Activated naive CD4-positive, alpha-beta T cell treated with anti-CD3 and anti-CD28 coated beads, Interleukin-2, amount 50 U/mL, for 16 hours (primary cell): ENCODE measurements at places on chromosomes 5 and 9.

DNA sequence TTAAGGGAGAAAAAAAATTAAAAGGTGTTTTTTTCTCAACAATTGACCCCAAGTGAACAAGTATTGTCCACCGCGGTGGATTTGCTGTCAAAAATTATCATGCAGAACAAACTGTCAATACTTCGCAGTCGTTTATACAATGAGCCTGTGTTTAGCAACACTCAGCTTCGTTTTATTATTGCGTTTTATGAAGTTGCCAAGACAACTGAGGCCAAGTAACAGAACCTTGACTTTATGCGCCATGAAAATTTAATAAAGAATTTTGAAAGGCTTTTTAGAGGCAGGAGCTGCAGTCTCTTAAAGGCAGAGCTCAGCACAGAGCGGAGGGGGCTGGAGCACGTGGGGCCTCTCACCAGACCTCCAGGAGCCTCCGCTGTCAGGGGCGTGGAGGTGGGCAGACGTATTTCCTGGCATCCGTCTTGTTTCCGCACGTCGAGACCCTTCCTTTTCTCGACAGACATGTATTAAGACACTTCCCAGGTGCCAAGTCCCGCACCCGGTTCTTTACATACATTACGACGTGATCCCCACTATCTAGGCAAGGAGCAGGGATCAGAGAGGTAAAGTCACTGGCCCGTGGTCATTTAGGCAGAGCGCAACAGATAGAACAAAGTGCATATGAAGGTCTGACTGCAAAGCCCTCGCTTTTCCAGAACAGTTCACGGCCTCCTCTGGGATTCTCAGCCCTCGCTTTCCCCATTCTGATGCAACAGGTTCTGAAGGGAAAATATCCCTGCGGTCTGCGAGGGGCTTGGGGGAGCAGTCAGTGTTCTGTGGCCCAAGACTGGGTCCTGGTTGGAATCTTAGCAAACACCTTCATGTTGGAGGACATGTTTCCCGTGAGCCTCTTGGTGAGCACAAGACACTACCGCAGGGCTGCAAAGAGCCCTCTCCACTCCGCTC, 164.4 kb downstream of the DAB2IP start:
- DNase-seq, result no peak

DNA sequence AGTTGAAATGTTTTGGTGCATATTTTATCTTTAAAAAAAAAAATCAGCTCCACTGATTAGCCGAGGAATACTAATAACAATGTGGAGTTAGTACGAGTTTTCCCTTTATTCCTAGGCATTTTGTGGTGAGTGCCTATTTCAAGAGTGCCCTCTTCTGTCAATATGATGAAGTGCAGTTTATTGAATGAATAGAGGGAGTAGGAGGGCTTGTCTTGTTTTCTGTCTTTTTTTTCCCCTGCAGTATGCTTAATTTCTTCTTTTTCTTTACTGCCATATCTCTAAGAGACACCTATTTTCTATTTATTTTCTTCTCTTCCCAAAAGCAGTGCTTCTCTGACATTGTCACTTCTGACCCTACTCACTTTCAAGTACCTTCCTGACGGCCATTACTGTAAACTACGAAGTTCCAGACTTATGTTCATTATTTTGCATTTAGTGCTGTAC, 169.6 kb upstream of the PITX1 start:
- no peak for DNase-seq

DNA sequence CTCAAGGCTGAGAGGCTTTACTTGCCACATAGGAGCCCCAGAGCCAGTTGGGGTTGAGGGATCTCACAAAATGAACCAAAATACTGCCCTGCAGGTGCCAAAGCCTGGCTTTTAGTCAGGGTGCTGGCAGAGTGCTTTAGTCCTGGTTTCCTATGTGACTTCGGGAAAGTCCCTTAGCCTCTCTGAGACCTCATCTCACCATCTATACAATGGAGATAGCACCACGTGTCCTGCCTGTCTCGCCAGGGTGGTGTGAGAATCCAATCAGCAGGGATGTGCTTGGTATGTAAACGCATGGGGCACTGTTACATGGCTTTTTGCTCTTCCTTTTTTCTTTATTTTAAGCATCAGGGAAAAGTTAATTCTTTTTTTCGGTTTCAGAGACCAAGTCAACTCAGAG, 68.3 kb downstream of the SHB start:
- DNase-seq, result no peak

- DNase-seq, result no peak
Observed at GRCh38 chr5:16918156-16918555, 17.9 kb downstream of the MYO10 start.

DNA sequence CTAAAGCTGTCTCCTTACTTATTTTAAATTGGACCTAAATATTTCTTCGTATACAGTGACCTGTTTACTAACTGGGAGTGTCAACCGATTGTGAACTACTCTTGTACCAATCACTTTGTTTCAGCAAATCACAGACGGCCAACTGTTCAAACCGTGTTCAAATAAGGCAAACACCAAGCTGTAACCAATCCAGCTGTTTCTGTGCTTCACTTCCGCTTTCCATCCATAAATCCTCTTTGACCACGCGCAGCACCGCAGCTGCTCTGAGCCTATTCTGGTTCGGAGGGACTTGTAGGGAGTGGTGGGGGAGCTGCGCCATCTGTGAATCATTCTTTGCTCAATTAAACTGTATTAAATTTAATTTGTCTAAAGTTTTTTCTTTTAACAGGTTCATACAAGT, 4.8 kb upstream of the FAM240B start:
- no peak for DNase-seq

DNA sequence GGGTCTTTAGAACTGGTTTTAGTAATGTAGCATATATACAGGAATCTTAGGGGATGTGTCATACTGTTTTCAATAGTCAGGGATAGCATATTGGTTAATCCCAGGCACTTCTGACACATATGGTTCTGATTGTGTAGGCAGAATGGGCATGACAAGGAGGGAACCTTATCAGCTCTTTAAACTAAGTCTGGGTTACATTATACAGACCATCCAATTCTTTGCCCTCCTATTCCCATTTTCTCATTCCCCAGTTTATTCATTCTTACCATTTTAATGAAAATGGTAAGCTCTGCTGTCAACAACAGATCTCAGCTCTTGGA, 85.1 kb downstream of the NDUFAF2 start:
- DNase-seq, result no peak

DNA sequence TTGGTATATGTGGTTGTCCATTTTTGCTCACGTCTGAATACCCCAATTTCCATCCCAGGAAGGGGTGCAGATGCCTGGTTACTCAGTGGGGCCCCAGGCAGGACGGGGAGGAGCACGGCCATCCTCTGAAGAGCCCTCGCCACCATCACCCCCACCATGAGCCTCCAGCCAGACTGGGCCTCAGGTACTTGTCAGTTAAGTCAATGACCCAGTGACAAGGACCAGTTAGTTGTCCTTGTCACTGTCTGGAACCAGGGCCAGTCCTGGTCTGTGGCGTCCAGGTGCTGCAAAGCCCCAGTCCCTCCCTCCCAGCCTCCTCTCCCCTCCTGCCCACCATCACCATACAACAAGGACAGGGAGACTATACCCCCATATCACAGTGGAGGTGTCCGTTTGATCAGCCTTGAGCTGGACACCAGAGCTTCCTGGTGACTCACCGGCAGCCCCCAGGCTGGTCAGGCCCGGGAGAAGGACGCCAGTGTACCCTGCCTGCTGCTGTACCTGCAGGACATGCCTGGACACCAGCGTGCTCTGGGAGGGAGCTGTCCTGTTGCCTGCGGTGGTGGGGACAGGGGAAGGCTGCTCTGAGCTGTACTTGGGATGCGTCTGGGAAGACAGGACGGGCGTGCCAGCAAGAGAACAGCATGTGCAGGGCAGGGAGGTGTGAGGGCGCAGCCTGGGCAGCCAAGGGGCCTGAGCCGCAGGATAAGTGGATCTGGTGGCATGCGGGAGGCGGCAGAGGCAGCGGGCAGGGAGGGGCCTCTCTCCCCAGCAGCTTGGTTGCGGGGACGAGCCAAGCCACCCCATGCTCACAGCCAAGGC, 32.6 kb upstream of the TTLL11 start:
- no peak for DNase-seq

DNA sequence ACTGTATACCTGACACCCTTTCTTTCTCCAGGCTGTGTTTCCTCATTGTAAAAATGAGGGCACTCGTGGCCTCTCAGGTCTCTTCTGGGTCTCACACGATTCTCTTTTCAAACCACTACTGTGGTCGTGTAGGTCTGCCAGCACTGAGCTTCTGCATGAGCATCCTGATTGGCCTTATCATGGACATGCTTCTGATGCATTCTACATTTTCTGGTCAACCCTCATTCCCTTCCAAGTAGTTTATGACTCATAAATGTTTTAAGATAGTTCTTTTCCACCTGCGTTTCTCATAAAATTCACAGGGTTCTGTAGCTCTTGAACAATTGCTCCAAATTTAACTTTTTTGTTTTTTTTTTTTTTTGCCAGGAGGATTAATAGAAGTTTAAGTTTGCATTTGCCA, 294.8 kb downstream of the KCTD16 start:
- no peak for DNase-seq

- DNase-seq, result no peak
Observed at GRCh38 chr9:72952914-72953313, at the start of gene ALDH1A1. TSS of gene ALDH1A1 (minus strand) at chr9:72953053. CDS start at chr9:72953000, 53 bp downstream.

- no peak for DNase-seq
Observed at GRCh38 chr9:37668116-37668601, 17.4 kb downstream of the FRMPD1 start.

DNA sequence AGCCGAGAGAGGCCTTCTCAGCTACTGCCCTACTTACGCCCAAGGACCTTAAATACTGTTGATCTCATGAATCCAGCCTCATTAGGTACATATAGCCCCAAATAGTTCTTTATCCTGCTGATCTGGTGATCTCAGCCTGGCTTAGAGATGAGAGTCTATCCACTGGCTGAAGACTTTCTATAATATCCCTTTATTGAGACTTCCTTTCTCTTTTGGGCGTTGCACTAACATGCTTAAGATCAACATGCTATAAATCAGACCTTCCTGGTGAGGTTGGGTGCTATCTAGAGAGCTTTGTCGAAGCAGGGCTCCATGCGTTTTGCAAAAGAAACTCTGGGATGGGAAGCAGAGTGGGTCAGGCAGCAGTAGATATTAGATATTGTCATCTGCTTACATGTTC, 44.0 kb upstream of the AGXT2 start:
- DNase-seq, result no peak

DNA sequence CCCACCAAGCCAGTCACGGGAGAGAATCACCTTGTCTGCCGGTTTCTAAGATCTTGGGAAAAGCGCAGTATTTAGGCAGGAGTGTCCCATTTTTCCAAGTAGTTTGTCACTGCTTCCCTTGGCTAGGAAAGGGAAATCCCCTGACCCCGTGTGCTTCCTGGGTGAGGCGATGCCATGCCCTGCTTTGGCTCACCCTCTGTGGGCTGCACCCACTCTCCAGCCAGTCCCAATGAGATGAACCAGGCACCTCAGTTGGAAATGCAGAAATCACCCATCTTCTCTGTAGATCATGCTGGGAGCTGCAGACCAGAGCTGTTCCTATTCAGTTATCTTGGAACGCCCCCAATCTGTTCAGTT, 116.9 kb downstream of the RAB3C start:
- no peak for DNase-seq

DNA sequence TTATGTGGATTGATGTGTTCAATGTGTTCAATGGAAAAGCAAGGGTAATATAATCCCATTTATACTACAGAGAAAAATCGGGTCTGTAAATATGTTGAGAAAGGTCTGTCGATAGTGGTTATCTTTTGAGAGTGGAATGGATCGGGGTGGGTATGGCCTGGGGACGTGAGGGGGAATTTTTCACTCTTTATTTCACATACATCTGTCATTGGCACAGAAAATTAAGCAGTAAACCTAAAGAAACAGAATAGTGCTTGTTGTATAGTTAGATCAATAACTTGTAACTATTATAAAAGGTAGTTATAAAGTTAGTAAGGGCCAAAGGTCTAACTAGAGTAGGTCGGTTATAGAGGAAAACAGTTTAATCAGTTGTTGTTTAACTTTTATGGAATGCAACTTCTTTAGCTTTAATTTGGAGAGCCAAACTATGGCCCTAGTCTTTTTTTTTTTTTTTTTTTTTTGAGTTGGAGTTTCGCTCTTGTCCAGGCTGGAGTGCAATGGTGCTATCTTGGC, 66.1 kb upstream of the ABL1 start:
- no peak for DNase-seq

DNA sequence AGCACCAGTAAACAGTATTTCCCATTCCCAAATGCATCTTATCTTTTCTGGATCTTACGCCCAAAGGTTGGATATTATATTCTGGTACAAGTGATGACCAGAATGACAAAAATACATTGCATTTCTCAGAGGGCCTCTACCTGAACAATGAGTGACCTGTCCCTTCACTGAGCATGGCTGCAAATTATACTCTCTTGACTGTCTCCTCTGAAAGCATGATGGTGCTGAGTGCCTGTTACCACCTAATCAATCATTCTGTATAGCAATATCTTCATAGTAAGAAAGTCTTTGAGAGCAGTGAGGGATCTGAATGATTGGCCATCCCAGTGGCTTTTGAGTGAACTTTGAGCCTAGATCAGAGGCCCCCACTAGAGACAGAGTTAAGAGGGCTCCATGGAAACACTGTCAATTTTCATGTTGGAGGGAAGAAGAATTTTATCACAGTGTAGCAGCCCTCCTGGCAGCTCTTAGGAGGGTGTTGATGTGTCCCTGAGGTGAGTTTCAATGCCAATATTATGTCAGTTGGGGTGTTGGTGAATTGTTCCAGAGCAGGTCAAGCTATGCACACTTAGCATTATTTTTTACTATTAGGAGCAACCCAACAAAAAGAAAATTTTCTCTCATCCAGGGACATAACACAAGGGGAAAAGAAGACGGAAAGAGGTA, 171.7 kb downstream of the MARCHF11 start:
- no peak for DNase-seq

DNA sequence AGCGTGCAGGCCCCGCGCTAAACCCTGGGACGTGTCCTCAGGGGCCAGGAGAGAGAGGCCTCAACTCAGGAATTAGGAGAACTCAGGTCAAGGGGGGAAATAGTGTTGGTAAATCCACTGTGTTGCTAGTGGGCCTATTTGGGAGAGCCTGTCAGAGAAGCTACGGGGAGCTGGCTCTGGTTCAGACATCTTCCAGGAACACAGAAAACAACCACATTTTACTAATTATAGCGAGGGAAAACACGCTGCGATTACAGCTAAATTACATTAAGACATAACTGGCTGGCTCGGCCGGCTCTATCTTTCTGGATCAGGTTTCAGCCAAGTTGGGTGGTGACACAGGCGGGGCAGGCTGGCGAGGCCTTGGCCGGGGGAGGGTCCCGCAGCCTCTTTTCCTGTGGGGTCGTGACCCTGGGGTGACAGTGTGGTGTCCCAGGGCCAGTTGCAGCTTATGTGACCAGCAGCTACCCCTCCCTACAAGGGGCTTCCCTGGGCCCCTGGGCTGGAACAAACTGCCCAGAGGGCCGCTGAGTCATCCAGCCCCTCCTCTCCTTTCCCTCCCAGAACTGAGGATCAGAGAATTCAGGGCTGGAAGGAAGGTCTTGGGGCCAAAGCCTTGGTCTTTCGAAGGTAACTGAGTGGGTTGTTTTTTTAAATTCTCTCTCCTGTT, 75.1 kb downstream of the FGF18 start:
- no peak for DNase-seq

- peak; percentile 56 for DNase-seq
Observed at GRCh38 chr5:132546108-132546507, 2.8 kb upstream of the IL5 start.
